ENCODE measurements at places on chromosomes 7 and 10. TPM values are rescaled to one million over a fixed set of nuclear protein-coding genes. Genes with fewer than 3 reads are reported as not detected.

MAGI2 gene
- total RNA-seq = 3.9 TPM

HOXA13 gene
- not detected for total RNA-seq

RELN gene
- total RNA-seq = 0.56 TPM

FAM237B gene
- total RNA-seq = not detected

RPEL1 gene
- not detected for total RNA-seq

ABCF2 gene
- total RNA-seq = 23.9 TPM

CDC123 gene
- total RNA-seq = 49.5 TPM

ITPRID1 gene
- not detected for total RNA-seq

TYW1B gene
- total RNA-seq = 3.1 TPM

SH2D4B gene
- total RNA-seq = not detected

DNA sequence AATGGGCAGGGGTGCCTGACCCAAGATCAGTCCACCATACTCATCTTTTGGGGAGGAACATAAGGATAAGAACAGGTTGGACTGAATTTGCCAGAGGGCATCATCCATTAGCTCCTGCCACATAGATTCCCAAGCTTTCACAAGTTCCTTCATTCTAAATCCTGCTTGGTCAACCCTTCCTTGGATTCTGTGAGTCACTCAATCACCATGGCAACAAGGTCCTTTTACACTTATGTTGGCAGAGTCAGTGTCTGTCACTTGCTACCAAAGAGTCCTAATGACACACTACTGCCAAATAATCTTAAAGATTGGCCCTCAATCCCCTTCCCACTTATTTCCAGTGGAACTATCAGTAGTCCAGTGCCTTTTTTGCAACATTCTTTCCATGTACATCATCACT lies 5.0 kb upstream of the LGI1 start:
- DNase-seq = no peak

GRCh38 chr10:23293145-23293724 lies 51.4 kb downstream of the C10orf67 start:
- no peak for DNase-seq

GRCh38 chr7:110800984-110801383 lies 289.9 kb upstream of the LRRN3 start:
- no peak for DNase-seq

DNA sequence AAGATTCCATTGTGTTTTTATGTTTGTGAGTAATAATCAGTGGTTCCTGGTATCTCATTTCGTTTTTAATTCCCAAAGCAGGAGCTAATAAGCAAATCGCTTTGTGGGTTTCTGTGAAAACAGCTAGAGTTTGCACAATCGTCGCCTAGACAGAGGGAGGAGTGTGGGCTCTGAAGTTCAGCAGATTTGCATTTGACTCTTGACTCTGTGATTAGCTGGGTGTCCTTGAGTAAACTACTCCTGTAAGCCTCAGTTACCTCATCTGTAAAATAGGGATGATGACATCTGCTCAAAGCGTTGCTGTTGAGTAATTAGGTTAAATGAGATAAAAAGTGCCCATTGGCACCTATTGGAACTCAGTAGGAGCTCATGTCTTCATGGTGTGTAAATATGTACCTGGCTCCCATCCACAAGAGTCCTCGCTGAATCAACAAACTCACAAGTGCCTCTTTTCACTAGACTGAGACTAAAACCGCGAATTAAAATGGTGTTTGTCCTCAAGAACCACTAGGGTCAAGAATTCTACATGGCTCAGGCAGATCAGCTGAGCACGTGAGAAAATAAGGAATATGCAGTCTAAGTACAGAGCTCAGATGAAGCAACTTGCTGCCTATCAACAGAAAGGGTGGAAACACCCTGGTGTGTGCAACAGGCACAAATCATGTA lies 385.8 kb upstream of the C7orf33 start:
- DNase-seq = no peak

GRCh38 chr7:136528329-136528728 lies 340.1 kb upstream of the CHRM2 start:
- no peak for DNase-seq

DNA sequence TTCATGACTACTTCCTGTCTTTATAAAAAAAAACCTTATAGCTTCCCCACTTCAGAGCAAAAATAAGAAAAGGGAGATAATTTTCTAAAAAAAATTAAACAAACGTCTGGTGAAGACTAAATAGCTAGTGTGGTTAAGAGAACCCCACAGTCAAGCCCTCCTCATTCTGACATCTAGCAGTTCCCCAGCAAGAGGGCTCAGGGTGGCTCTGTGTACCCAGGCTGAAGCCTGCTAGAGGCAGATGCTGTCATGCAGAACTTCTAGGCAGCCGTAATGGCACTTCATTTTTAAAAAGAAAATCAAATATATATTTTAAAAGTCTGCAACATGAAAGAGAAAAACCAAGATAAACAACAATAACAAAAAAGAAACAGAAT lies 223.1 kb upstream of the KLF14 start:
- DNase-seq = no peak

GRCh38 chr10:113958631-113959382 lies 84.9 kb upstream of the ADRB1 start:
- no peak for DNase-seq

- no peak for DNase-seq
Observed at GRCh38 chr10:128451879-128452278, 325.7 kb upstream of the MKI67 start.

DNA sequence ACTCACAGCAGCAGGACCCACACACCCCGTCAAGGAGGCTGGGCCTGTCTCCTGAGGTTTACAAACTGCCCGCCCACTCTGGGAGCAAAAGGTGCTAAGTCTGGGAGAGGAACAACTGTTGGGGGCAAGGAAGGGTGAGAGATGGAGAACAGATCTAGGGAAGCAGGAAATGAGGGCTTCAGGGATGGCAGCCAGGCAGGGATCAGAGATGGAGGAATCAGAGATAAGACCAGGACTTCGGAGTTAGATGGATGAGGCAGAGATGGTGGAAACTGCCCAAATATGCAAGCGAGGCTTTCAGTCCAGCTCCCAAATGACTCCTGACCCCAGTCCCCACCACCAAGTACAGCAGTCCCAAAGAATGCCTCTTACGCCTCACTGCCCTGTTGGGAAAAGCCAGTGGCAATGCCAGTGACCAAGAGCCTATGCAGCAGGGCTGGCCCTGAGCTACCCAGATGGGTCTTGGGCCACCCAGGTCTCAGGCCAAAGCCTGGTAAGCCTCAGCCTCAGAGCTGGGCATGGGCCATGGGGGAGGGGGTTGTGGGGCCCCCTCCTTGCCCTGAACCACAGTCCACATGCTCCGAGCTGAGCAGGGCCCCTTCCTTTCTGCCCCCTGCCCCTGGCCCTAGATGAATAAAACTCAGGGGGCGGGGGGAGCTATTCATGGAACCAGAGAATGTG lies 39.5 kb upstream of the SLF2 start:
- no peak for DNase-seq

DNA sequence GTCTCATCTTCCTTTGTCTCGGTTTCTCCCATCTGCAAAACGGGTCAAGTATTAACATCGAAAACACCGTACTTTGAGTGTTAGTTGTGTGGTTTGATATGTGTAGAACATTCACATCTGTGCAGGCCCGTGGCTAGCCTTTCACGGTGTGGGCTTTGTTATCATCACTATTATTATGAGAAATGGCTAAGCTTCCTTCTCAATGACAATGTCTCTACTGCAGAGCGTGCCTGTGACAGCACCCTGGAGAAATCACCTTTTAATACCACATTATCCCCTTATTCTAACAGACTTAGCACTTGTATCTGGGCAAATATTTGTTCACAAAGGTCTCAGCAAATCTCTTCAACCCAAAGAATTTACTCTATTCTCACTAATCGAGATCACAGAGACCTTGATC lies 55.8 kb downstream of the FAM171A1 start:
- no peak for DNase-seq

DNA sequence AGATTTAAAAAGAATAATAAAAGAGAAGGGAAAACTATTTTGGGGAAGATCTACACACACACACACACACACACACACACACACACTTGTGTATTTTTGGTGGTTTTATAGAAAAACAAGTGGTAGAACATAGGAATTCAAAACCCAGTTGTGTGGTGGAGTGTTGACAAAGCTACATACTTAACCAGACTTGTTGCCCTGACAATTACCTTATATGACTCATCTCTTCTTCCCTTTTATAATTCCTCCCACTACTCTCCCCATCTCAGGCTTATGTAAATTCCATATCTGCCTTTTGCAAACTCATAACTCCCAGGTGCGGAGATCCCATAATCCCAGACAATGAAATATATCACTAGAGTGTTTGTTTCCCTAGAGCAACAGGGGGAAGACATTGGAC lies 873.7 kb downstream of the NXPH1 start:
- no peak for DNase-seq

GRCh38 chr7:13797545-13797944 lies 191.9 kb downstream of the ETV1 start:
- DNase-seq = no peak

GRCh38 chr10:34858003-34858402 lies 42.9 kb upstream of the PARD3 start:
- no peak for DNase-seq

GRCh38 chr7:71574153-71574860 lies 442.4 kb downstream of the GALNT17 start:
- DNase-seq = no peak

DNA sequence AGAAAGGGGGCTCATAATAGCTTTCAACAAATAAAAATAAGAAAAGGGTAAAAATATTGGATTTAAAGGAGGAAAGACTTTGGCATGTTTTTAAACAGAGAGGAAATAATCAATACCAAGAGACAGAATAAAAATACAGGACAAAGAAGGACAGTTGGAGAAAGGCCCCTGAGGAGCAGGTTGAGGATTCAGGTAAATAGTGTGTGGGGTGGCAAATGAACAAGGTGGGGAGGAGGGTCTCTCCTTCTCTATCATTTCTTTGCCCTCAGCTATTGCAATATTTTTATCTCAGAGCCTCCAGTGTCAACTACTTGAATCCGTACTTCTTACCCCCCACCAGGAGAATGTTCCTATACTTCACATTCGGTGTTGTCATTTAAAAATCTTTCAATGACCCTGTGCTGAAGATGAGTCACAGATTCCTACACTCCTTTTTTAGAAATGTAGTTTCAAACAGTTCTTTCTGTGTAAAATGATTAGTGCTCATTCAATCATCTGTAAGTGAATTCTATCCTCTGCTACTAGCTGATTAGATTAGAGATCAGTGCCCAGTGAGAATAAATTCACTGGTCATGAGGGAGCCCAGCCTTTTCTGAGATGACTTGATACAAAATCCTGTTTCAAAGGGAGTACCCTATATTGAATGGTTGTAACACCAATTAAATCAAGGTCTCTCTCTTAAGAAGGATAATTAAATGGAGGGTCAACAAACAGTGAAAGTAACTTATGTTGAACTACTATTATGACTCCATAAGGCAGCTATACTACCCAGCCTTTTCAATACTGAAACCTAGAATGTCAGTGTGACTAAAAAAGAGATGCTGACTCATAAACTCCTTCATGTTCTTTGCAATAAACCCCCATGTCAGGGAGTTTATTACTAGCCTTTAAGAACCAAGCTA lies 50.4 kb upstream of the WNT16 start:
- DNase-seq = no peak

GRCh38 chr7:64633401-64633800 lies 32.5 kb upstream of the ZNF107 start:
- no peak for DNase-seq

DNA sequence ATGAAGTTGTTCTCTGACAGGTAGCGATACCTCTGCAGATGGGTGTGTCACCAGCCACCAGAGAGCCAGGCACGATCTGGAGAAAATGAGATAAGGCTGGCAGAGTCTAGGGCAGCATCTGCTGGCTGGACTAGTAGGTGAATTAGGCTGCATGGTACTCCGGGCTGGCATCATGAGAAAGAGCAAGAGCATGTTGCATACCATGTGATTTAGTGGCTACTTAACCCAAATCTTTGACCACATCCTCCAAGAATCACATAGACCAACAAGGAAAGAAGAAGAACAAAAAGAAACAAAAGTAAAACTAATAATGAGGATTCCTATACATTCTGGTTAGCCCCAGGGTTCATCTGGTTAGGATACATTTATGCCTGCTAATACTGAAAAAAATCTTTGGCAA lies 23.4 kb upstream of the FAM170B start:
- DNase-seq = no peak

DNA sequence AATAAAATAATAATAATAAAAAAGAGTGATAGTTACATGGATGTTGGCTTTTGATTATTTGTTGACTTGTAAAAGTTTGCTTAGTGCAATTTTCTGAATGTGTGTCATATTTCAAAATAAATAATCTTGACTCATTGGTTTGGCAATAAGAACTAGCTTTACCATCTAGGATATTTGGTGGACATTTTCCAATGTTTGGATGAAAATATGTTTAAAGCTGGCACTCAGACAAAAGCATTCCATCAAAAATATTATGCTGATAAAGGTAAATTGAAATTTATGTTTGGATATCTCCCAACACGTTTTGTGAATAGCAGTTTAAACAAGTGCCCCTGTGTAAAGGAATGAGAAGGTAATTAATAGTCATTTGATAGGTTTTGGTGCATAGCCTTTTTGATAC lies 62.5 kb upstream of the KCNMA1 start:
- no peak for DNase-seq

DNA sequence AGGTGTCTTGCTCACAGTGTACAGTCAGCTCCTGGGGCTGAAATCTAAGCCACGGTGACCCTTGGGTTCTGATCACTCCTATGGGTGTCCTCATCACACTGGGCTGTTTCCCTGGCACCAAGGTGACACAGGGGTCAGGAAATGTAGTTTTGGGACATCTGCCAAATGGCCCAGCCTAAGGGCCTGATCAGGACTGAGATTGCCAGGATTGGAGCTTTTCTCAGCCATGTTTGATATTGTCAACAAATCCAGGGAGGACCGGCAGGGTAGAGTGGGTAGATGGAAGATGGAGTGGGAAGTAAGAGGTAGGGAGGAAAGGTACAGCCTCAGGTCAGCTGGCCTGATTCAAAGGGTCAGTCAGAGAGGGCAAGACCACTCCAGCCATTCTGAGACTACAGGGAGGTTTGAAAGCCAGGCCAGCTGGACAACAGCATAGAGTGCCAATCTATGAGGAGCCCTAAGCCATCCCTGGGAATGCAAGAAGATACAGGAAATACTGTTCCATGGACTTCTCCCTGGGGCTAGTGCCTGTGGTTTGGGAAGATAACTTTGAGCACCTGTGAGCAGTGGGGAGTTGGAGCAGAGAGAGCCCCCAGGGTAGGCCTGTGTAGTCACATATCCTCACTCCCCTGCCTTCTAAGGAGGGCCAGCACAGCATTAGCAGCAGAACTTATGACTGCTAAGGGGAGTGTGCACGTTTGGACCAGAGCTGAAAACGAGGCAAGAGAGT lies 377.3 kb upstream of the ZMIZ1 start:
- no peak for DNase-seq

GRCh38 chr10:661597-662222 lies 27.8 kb downstream of the DIP2C start:
- DNase-seq = no peak

- DNase-seq = no peak
Observed at GRCh38 chr7:16423761-16424160, 2.4 kb upstream of the CRPPA start.

DNA sequence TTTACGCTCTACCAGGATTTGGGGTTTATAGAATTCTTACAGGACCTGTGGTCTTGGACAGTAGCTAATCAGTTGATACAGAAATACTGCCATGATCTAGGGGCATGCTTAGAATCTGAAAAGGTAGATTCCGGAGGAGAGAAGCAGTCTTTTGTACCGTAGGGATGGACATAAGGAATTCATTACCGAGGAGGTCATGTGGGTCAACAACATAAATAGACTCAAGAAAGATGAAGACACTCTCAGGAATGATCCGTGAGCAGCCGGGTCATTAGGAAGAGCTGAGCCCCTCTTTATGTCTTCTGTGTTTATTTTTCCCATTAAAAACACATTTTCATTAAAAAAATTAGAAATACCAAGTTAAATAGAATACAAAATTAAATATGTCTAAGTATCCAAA lies 160.1 kb upstream of the TNS3 start:
- DNase-seq = no peak

- no peak for DNase-seq
Observed at GRCh38 chr7:107891636-107892366, 818 bp downstream of the DLD start.

Data from Right ventricle myocardium superior (tissue), 1 donor.